ENCODE measurements at places on chromosomes 5 and 9.
A peak's percentile ranks its signal among the peaks of the same experiment; 100 is the strongest.

GRCh38 chr9:104980039-104980654, 52.2 kb upstream of the ABCA1 start:
- DNase-seq: no peak

- DNase-seq: no peak
Measured at GRCh38 chr5:124477577-124477976, 268.9 kb downstream of the ZNF608 start.

DNA sequence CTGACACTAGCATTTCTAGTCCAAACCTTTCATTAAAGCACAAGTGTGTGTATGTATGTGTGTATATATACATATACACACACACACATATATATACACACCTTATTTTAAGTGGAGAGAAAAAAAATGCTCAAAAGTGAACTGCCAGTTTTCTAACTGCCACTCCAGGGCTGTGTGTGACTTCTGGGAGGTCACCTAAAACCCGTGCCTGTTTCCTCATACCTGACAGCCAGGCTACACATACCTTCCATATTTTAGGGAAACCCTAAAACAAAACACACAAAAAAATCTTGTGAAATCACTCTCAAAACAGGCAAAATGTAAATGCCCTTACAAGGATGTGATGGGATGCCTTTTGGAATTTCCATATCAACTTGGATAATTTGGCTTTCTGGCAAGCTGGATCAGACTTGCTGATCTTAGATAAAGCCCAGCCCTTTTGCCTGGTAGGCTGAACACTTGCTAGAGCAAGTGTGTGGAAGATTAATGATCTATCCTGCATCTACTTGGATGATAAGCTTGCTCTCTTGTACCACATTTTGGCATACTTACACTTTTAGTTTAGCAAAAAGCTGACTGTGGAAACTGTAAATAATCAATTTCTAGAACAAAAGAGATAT, 127.8 kb downstream of the GNAQ start:
- DNase-seq: no peak

- no peak for DNase-seq
Measured at GRCh38 chr9:116901260-116901659, 214.2 kb downstream of the TRIM32 start.

- DNase-seq: no peak
Measured at GRCh38 chr5:89315286-89316100, 432.5 kb upstream of the MEF2C start.

DNA sequence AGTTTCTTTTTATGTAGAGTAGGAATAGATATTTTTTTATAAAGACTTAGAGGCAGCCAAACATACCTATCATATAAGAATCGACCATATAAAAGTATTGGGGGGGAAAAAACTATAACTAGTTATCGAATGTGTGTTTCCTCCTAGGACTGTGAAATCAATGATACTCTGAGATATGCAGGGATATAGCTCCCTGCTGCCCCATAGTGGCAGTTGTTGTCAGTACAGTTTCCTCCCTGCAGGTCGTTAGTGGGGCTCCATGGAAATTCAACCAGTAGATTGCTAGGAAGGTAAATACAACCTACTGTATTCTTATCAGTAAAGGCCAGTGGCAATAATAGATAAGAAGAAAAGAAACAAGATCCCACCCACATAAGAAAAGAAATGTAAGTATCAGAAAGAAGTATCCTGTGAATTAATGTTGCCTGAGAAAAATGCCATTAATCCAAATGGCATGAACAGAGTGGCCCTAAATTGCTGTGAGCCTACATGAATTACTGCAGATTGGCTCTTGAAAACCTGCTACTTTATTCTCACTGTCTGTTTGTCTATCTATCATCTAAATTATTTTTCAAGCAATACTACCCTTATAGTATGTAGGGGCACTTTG, 136.9 kb upstream of the FBN2 start:
- no peak for DNase-seq

DNA sequence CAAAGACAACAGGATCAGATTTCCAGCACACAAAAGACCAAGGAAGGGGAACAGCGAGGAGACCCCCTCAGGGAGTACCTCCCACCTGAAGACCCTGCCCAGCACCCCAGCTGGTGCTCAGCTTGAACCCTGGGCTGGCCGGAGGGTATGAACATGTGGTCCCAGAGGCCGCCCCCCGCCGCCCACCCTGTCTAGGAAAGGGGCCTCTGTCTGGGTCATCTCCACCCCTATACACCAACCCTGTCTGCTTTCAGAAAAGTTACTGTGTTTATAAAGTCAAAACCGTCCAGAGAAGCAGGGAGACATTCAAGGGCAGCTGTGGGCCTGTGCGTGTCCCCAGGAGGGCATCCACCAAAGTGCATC, 72.2 kb downstream of the ADAMTS2 start:
- DNase-seq: no peak

GRCh38 chr5:158013939-158014338, 155.0 kb upstream of the CLINT1 start:
- DNase-seq: no peak

DNA sequence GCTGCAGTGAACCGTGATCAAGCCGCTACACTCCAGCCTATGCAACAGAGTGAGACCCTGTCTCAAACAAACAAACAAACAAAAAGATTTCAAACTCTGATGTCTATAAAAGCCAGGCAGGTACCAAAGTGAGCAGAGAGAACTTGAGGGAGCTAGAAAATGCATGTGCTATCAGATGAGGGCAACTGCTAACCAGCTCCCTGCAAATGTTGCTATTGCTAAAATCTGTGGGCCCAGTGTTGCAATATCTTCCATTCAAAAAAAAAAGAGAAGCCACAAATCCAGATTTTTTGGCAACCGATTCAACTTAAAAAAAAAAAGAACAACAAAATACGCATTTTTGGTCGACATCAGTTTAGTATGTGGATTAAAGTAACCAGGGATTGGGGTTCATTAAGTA, 5.5 kb downstream of the UBE2D2 start:
- no peak for DNase-seq

DNA sequence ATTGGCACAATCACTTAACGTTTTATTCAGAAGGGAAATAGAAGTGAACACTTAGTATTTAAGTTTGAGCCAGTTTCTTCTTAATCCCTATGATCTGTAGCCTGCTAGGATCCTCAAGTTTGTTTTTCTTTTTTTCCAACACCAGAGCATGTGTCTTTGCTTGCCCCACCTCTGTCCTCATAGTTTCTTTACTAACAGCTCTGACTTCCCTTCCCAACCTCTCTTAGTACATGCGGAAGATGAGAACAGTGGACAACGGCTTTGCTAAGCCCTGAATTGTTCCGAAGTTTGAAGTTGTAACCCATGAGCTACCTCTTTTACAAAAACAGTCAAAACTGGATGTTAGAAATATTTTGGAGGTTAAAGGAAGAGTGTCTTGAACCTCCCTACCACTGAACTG, 61.7 kb upstream of the TAF11L2 start:
- DNase-seq: no peak

DNA sequence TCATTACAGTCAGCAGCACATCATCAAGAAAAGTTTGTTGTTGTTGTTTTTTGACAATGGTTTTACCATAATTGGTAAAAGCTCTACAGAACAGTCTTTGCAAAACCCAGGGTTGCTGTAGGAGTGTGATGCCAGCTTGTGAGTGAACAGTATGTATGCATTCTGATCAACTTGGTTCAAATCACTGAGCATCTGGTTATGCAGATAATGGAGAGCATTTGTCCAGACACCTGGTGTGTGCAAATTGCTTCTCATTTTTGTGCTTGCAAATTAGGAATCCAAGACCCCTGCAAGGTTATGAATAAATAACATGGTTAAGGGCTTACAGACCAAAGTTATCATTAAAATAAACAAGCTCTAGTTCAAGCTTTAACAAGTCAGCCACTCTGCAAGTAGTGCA, 448.7 kb upstream of the ACTBL2 start:
- no peak for DNase-seq

DNA sequence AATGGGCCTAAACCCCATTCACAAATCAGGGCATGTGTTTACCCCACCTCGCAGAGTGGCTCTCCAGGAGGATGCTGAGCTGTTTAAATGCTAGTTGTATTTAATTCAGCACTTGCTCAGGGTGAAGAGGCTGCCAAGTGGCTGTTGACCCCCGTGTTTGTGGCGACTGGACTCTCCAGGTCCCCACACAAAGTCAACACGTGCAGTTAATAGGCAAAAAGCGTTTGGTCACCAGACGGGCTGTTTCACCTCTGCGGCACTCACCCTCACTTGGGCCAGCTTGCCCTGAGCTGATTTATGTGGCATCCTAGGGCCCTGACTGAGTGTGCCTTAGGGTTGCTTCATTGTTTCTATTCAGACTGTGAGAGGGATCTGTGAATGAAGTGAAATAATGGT, 152.3 kb downstream of the GAS1 start:
- DNase-seq: no peak

DNA sequence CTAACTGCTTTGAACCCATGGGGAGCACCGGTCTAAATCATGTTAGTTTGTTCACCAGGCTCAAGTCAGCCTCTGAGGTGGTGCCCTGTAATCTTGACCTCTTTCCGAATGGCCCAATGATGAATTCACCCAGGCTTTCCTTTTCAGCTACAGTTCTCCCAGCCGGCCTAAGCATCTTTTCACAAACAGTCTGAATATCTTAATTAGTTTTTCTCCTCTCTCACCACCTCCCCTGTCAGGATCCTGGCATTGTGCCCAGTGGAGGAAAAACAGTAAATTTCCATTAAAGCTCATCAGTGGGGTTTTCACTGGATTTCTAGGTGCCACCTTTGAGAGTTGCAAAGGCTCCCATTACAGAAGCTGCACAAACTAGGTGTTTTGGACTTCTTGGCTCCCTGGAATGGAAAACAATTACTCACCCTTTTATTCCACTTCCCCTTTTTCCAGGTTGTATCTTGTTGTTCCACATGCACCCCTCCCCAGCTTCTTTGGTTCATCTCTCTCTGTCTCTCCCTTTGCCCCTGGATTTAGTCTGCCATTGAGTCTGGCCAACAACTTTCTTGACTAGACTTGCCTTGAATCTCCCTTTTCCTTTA, 69.4 kb upstream of the ADAMTSL1 start:
- no peak for DNase-seq

- no peak for DNase-seq
Measured at GRCh38 chr9:133521122-133522072, 3.4 kb downstream of the MYMK start.

DNA sequence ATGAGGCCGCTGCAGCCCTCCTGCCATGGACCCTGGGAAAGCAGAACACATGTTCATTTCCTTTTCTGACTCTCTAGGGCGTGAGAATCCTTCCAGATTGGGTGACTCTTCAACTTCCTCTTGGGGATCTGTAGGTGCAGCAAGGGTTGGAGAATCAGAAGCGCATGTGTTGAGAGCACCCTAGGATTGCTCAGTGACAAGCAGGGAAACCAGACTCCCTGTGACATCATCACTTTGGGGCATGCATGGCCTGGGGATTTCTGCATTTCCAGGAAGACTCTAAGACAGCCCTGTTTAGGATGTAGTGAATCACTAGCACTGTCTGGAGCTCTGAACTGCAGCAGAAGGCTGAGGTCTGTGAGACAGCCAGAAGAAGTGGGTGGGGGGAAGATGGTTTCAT, 15.1 kb upstream of the LCP2 start:
- peak; percentile 58 for DNase-seq

DNA sequence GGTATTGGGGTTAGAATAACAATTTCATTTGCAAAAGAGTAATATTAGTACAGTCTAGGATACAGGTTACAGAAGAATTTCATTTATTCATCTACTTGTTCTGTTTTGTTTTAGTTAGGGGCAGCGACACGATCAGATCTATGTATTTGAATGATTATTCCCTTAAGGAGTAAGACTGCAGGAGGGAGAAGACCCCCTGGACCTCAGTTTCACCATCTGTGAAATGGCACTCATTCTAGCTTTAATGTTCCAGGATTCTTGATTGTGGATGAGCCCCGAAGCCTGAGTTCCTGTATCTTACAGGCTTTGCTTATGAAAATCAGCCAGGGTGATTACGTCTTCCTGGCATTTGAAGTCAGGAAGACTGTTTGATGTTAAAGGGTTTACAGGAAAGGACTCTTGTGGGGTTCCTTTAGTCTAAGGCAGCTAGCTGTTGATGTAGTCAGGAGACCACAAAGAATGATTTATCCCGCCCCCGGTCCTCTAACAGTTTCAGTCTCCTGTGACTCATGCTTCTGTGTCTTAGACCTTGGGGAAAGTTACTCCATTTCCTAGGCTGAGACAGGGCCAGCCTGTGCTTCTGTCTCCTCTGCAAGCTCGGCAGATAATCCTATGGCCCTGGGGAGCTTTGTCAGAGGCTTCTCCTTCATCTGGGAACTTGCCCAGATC, 11.5 kb downstream of the SMIM3 start:
- DNase-seq: peak; percentile 51

GRCh38 chr5:40485021-40485998, 194.4 kb upstream of the PTGER4 start:
- no peak for DNase-seq

- peak; percentile 72 for DNase-seq
Measured at GRCh38 chr9:131678499-131679111, 61.3 kb downstream of the RAPGEF1 start.

DNA sequence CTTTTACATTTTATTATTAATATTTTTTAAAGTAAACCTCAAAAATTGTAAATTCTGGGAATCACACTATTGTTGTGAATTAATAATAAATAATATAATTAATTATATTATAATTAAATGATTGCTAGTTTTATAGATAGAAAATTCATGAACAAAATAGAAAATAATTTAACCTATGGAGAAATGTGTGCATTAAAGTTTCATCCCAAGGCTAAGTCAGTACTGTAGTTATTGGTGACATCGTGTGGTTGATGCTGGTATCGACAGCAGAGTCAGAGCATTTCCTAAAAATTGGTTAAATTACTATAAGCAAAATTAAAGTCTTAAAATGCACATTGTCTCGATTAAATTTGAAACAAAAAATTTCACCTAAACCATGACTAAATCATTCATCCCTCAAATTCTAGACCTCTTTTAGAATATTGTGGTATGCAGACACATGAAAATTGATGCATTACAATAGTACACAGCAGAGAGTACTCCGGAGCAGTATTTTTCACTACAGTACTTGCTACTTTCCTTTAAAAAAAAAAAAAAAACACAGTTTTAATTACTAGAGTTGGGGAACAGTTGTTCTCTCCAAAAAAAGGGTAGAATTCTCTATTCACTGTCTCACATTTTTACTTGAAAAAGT, 73.9 kb downstream of the RORB start:
- DNase-seq: no peak

DNA sequence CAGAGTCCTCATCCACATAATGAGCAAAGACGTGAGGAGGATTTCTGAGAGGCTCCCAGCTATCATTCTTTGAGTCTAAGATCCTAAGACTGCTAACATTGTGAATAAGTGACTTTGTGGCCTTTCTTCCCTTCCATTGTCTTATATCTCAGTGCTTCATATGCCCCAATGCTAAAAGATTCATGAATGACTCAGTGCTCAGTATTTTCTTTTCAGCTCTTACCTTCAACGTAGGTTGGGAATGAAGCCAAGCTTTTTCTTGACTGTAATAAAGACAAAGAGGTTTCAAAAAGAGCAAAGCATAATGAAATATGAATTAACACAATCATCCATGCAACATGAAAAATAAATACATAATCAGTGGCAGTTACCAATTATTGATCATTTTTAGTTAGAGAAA, 146.4 kb downstream of the ENTREP1 start:
- DNase-seq: no peak

- no peak for DNase-seq
Measured at GRCh38 chr5:77321793-77322394, 111.4 kb downstream of the PDE8B start.

GRCh38 chr5:59040024-59040803, 457.3 kb downstream of the RAB3C start:
- DNase-seq: no peak

- DNase-seq: no peak
Measured at GRCh38 chr5:127801751-127802476, 98.7 kb downstream of the CCDC192 start.

- no peak for DNase-seq
Measured at GRCh38 chr9:10055886-10056395, 556.9 kb downstream of the PTPRD start.

GRCh38 chr9:17739022-17739421, 160.2 kb downstream of the SH3GL2 start:
- DNase-seq: no peak

Measured in activated T-helper 9 cell treated with anti-CD3 and anti-CD28 coated beads, Interleukin-2, amount 50 U/mL, for 16 hours (primary cell).